ENCODE measurements at places on chromosomes 5 and 9.

GRCh38 chr9:117823576-117823975, 119.4 kb downstream of the TLR4 start:
- no peak for DNase-seq

GRCh38 chr9:121684381-121685145, 33.1 kb downstream of the DAB2IP start:
- DNase-seq = no peak

GRCh38 chr5:32059761-32060530, 114.2 kb downstream of the GOLPH3 start:
- DNase-seq = peak; percentile 11

DNA sequence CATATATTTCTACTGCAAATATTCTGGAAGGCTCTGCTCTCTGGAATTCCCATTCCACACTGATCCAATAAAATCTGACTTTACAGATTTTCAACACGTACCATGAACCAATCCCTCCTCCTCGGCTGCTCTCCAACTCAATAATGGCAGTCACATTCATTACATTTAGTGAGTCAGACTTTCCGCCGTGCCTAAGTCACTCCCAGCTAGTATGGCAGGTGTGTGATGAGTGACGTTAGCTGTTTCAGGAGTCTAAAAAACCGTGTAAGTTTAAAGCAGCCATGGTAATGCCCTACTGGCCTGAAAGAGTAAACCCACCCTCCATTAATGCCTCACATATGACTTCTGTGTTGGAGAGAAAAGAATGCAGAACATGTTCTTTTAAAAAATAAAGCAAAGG, 3.3 kb downstream of the FBN2 start:
- DNase-seq = peak; percentile 91

- DNase-seq = no peak
These were observed 37.2 kb upstream of the PAPPA start for GRCh38 chr9:116116393-116116792.

GRCh38 chr5:42985129-42986037, 54.7 kb downstream of the ANXA2R start:
- DNase-seq = no peak

All from SW480 (cell line).